ENCODE measurements at places on chromosomes 4 and X.

GRCh38 chr4:186105647-186106321, 1.3 kb downstream of the FAM149A start:
- DNase-seq, result peak; percentile 28

- no peak for DNase-seq
Measured at GRCh38 chr4:77848508-77848907, 14.1 kb upstream of the MRPL1 start.

- DNase-seq, result peak; percentile 39
Measured at GRCh38 chr4:83599183-83599582, 63.3 kb downstream of the GPAT3 start.

DNA sequence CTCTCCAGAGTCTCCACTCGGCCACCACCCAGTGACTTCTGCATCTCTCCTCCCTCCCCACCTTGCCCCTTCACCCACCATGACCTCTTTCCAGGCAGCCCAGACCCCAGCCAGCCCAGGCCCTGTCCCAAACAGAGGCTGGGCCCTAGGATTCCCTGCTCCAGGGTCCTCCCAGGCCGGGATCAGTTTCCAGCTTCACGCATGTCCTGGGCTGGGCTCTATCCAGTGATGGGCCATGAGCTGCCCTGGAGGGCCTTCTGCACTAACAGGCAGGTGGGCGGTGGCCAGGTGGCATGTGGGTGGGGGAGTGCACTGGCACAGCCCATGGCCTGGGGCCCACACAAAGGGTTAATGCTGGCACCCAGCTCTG, 20.4 kb upstream of the ADD1 start:
- DNase-seq, result no peak

GRCh38 chr4:176464748-176465147, 145.0 kb downstream of the SPCS3 start:
- DNase-seq, result no peak

DNA sequence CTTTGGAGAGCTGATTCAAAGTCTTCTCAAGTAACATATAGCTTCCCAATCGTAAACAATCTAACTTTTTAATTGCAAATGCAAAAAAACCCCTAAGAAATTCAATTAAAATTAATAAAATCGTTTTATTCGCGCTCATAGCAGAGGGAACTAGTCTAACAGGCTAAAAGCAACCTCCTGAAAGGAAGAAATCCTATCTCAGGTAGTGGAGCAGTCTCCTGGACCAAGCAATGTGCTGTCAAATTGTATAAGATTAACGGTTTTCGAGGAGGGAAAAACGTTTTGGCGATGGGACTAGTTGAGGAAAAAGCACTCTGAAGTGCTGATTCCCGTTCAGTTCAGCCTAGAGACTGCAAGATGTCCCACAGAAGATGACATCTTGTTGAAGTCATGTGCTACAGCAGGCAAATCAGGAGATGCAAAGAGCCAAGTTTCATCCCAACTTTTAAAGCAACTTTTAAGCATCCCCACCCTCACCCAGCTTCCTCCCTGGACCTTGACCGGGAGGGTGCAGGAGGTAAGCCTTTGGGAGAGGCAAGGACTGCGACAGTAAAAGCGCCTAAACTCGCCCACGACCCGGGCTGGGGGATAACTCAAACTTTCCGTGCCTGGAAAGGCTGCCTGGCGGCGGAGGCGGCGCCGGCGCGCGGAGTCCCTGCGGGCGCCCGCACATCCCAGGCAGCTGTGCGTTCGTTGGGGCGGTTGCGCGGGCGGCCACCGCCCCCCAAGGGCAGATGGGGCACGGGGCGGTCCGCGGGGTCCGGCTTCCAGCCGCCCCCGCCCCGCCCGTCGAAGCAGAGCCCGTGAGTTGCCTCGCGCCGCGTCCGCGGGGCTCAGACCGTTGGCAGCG, 784 bp downstream of the MAP7D3 start:
- DNase-seq, result peak; percentile 32

DNA sequence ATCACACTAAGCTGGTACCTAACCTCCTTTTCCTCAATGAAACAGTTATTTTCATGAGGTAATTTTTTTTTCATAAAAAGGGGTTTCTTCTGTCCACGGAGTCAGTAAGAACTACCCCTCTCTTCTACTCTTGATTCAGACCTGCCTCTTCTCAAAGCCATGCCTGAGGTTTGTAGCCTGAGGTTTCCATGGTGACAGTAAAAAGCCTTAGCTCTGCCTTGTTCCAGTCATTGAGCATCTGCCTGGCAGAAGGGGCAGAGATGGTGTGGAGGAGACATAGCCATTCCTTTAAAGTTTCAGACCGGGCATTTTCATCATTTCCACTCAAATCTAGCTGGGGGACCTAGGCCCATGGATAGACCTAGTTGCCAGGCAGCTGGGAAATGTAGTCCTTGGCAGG, 135.5 kb downstream of the REPS2 start:
- DNase-seq, result no peak

- DNase-seq, result no peak
Measured at GRCh38 chr4:138756519-138756918, 259.1 kb upstream of the NOCT start.

GRCh38 chrX:21725496-21725895, 32.4 kb downstream of the SMPX start:
- DNase-seq, result peak; percentile 45

GRCh38 chrX:124592744-124593143, 246.4 kb downstream of the SH2D1A start:
- DNase-seq, result no peak

DNA sequence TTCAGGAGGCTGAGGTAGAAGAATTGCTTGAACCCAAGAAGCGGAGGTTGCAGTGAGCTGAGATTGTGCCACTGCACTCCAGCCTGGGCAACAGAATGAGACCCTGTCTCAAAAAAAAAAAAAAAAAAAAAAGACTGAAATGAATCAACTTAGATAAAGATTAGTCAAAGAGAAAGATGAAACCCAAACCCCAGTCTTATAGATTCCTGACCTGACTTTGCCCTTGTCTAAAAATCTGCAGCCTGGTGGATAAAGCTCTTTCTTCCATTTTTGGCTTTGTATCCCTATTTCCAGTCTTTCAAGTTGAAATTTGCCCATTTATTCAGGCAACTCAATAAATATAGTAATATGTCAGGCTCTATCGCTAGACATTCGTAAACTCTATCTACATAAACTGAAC, 39.3 kb upstream of the SPINK2 start:
- DNase-seq, result no peak

DNA sequence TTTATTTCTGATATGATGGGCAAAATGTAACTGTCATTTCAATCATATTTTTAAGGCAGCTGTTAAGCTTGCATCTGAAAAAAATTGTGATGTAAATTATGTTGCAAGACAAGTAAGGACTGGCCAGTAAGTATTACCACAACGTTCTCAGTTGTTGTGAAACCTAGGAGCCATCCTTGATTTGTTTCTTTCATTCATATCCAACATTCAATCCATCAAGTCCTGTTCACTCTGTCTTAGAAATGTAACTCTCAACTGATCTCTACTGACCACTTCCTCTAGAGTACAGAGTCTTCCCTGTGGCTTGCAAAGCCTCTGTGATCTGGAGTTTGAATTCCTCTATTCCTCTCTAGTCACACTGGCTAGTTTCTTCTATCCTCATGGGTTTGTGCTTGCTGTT, 161.4 kb upstream of the MAD2L1 start:
- no peak for DNase-seq

GRCh38 chrX:84924624-84925023, 79.1 kb upstream of the APOOL start:
- no peak for DNase-seq

DNA sequence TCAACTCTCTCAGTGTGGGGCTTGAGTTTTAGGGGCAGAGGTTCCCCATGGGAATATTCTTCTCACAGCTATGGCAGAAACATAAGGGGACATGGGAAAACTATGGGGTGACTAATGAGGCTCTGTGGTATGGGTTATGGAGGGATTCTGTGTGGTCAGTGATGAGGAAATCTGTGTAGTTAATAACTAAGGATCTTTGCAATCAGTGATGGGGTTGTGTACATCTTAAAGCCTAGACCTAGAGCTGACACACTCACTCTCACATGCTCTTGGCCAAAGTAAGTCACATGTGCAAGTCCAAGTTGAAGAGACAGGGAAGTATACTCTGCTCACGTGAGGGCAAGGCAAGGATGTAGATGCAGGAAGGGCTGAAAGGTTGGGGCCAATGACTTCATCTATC, 86.4 kb upstream of the UXT start:
- DNase-seq, result no peak

DNA sequence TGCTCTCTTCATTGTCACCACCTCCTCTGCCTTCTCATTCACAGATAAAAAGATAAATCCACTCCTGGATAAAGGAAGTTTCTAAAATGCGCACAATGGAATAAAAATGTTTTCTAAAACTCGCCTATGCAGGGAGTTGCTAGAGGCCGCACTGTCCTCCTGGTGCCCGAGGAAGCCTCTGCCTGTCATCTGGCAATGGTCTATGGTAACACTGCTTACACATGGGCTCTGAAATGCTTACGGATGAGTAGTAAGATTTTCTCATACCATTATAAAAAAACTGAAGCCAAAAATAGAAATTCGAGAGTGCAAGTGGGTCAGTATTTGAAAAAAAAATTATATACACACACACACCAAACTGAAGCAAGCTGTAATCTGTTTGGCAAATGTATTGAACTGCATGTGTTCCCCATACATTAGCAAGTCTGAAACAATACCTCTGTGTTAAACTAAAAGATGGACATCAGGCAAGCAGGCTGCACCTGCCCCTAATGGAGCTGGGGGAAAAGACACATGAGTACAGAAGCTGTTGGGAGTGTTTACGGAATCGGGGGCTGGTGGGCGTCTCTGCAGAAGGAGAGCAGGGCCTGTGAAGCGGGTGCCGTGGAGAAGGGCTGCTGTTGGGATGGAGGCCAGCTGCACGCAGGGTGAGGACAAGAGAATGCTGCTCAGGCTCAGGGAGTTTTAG, 103.3 kb upstream of the FAT1 start:
- DNase-seq, result no peak

- DNase-seq, result no peak
Measured at GRCh38 chrX:101411984-101412383, 4.0 kb downstream of the HNRNPH2 start.

DNA sequence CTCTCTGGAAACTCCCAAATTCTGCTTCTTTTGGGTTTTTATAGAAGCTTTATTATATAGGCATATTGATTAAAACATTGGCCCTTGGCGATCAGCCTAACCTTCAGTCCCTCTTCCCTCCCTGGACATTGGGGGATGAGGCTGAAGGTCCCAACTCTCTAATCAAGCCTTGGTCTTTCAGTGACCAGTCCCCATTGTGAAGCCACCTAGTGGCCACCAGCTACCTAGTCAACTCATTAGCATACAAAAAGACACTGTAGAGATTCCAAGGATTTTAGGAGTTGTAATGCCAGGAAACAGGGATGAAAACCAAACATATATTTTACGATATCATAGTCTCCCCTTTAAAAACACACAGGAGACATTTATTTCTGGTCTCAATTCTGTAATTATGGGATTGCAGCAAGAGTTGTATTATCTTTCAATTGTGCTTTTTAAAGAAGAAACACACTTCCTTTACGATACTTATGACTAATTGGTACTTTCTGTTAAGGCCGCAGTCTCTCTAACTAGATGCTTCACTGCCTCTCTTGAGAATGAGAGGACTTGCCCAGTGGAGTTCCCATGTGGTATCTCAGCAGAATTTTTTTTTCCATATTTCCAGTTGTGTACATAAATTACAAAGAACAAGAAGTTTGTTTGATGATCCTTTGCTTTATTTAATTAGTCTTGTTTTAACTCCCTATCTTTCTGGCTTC, 58.2 kb downstream of the WDR17 start:
- DNase-seq, result peak; percentile 18

DNA sequence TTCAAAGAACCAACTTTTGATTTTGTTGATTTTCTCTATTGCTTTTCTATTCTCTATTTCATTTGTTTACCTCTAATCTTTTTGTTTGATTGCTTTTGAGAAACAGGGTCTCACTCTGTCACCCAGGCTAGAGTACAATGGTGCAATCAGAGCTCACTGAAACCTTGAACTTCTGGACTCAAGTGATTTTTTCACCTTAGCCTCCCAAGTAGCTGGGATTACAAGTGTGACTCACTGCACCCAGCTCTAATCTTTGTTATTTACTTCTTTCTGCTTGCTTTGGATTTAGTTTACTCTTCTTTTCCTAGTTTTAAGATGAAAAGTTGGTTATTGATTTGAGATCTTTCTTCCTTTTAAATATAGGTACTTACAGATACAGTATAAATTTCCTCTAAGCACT, 26.2 kb downstream of the RAB9B start:
- no peak for DNase-seq

- DNase-seq, result no peak
Measured at GRCh38 chr4:184400375-184400870, 73.9 kb downstream of the IRF2 start.

- no peak for DNase-seq
Measured at GRCh38 chr4:153546280-153546679, 80.1 kb downstream of the TMEM131L start.

DNA sequence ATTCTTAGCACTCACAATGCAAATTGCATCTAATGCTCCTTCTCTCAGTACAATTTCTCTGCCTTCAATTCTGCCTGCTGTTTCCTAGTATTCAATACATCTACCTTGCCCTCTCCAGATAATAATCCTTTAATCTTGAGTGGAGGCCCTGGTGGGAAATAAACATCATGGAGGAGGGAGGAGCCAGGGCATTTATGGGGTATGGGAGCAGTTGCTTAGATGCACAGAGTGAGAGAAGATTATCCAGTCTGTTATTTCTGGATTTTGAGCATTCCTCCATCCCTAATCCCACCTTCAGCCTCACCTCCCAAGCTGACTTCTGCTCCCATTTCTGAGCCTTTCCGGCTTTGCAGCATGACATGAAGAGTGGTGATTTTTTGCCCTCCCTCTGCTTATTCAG, 127.9 kb upstream of the PPP3CA start:
- DNase-seq, result no peak

GRCh38 chr4:7075962-7076695, 8.3 kb upstream of the GRPEL1 start:
- no peak for DNase-seq

GRCh38 chrX:373641-374471, 12.9 kb downstream of the PPP2R3B start:
- no peak for DNase-seq

- no peak for DNase-seq
Measured at GRCh38 chr4:26257850-26258249, 63.0 kb upstream of the RBPJ start.

- no peak for DNase-seq
Measured at GRCh38 chr4:162164906-162165510, 1.2 kb upstream of the FSTL5 start.

GRCh38 chr4:139659735-139660424, 5.7 kb upstream of the MGST2 start:
- no peak for DNase-seq

DNA sequence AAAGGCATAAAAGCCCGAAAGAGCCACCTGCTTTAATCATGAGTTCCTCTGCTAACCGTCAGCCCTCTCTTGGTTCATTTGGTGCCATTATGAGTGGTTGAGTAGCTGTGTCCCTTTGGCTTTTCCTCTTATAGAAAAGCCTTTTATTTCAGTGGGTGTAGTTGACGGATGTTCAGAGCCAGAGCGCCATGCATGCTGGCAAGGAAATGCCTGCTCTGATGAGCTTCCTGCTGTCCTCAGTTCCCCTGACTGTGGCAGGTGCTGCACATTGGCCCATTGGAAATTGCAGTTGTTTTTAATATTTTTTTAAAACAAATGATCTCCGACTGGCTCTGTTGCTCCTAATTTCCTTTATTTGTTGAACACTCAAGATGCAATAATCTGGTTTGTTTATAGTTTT, 77.3 kb upstream of the LIMCH1 start:
- no peak for DNase-seq
